ENCODE measurements at places on chromosomes 7 and 10.

- no peak for DNase-seq
Measured at GRCh38 chr7:18834577-18834976, 282.9 kb downstream of the TWIST1 start.

- DNase-seq, result no peak
Measured at GRCh38 chr7:1692515-1693418, 22.7 kb downstream of the ELFN1 start.

GRCh38 chr10:125840955-125841354 is 17.6 kb downstream of the BCCIP start:
- DNase-seq, result no peak

GRCh38 chr10:118003126-118003525 is 43.6 kb downstream of the RAB11FIP2 start:
- DNase-seq, result peak; percentile 1

GRCh38 chr7:50304911-50305582 is 531 bp downstream of the IKZF1 start:
- no peak for DNase-seq

- no peak for DNase-seq
Measured at GRCh38 chr10:28580825-28581224, 47.9 kb downstream of the WAC start.

DNA sequence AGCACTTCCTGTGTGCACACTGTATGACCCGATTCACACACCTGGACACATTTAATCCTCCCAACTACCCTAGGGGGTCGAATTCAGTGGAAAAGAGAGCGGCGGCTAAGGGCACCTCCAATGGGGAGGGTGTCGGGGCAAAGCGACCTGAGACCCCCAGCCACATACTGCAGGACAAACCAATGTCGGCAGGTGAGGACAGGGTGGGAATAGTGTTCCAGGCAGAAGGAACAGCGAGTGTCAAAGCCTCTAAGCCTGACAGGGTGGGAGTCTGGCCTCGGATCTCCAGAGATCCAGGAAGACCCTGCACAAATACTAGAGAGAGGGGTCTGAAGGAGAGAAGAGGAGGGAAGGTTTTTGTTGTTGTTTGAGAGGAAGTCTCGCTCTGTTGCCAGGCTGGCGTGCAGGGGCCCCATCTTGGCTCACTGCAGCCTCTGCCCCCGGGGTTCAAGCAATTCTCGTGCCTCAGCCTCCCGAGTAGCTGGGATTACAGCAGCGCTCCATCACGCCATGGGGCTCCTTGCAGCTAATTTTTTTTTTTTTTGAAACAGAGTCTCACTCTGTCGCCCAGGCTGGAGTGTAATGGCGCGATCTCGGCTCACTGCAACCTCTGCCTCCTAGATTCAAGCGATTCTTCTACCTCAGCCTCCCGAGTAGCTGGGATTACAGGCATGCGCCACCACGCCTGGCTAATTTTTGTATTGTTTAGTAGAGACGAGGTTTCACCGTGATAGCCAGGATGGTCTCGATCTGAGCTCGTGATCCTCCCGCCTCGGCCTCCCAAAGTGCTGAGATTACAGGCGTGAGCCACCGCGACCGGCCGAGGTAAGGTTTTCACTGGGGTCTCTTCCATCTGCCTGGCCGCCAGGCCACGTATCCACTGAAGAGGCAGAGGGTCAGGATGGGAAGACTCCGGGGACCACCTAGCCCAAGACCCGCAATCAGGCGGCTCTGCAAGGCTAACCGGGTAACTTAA is 1.2 kb upstream of the ARPC1B start:
- no peak for DNase-seq

DNA sequence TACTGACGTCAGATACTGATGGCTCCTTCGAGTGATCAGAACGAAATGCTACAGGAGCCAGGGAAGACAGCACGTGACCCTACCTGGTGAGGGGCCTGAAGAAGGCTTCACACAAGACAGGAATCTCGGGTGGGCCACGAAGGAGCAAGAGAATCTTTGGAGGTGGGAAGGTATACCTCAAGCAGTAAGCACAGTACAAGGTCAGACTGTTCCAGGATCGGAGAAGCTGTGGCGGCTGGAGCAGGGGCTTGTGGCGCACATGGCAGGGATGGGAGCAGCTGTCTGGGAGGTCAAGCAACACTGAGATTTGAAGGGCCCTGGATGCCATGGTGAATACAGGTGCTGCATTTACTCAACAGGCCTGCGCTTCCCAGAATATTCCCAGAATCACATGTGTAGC is 45.4 kb downstream of the C10orf143 start:
- DNase-seq, result no peak

DNA sequence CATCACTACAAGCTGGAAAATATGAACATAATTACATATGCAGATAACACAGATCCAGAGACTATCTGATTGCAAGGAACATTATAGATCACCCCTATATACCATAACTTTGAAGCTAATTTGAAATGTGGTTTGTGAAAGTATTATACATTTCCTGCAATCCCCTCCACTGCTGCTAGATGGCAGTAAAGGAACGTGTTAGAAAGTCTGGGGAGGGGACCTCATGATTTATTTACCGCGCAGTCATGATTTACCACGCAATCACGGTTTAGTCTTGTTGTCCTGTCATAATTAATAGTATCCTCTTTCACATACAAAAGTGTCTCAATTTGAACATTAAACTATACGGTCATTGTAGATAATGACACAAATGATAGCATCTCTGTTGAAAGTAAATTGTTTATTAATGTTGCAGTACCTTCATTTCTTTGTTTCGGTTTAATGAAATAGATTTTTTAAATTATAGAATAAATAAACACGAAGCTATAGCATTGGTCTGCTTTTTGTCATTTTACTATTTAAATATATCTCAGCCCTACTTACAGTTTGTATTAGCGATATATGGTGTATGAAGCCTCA is 145.3 kb upstream of the PRSS1 start:
- peak; percentile 74 for DNase-seq

- no peak for DNase-seq
Measured at GRCh38 chr10:78437407-78437768, 403.7 kb downstream of the RPS24 start.

- DNase-seq, result no peak
Measured at GRCh38 chr7:24995466-24995865, 15.5 kb upstream of the OSBPL3 start.

- DNase-seq, result no peak
Measured at GRCh38 chr7:110677405-110677804, 413.5 kb upstream of the LRRN3 start.

GRCh38 chr7:47520406-47520805 is 61.5 kb downstream of the TNS3 start:
- peak; percentile 98 for DNase-seq

DNA sequence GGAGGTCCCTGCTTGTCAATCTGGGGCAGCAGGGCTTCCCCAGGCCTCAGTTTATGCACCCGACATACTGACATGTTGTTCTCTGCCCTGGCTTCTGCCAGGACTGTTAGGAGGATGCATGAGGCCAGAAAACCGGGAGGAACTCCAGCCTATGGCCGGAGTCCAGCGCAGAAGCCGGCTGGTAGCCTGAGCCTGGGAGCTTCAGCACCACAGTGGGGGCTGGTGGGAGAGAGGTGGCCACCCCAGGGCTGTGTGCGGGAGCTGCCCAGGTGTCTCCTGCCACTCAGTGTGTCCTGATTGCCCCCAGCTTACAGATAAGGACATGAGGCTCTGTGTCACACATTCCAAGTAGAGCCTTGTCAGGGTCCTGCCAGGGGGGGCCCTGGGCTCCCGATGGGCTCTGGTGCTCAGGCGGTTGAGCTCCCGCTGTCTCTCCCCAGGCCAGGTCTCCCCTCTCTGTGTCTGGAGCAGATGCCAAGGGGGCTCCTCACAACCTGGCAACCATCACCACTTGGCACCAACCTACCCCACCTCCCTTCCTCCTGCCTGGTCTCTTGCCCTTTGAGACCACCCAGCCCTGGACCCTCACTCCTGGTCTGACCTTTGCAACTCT is 32.3 kb downstream of the PPIF start:
- DNase-seq, result peak; percentile 52

DNA sequence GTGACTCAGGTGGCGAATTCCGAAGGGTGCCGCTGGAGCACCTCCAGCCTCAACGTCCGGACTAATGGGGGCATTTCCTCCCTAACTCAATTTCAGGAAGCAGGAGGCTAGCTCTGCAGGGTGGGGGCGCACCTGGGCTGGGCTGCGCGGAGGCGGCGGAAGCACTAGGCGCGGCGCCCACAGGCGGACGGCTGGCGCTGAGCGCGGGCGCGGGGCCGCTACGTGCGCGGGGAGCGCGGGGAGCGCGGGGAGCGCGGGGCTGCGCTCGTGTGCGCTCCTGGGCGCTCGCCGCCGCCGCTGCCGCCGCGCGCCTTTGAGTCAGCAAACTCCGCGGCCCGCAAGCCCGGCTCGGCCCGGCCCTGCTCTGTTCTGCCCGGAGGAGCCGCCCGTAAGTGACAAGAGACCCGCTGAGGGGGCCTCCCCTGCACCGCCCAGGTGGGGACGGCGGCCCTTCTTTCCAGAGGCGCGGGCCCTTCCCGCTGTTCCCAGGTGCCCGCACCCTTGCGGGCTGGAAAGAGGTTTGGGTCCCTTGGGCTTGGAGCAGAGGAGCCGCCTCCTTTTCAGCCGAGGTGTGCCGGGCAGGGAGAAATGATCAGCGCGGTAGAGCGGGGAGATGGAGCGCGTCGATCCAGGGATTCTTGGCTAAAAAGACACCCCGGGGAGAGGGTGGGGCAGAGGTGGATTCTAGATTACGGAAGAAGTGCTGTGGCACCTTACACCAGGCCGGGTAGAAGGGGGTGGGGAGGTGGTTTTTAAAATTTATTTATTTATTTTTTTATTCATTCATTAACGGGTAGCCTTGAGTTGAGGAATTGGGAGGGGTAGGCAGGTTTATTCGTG is at the start of gene SNX10:
Gene SNX10 (plus strand): TSS at position 164 of the 840 bp plus-strand sequence. CDS start 54,581 bp downstream, outside the sequence.
- no peak for DNase-seq

- peak; percentile 69 for DNase-seq
Measured at GRCh38 chr10:15046626-15047025, 2.9 kb downstream of the OLAH start.

GRCh38 chr7:6169805-6170520 is 102.5 kb downstream of the CYTH3 start:
- no peak for DNase-seq

GRCh38 chr7:45689011-45689796 is 115.0 kb downstream of the ADCY1 start:
- DNase-seq, result peak; percentile 58

- no peak for DNase-seq
Measured at GRCh38 chr7:15684871-15685270, 1.6 kb downstream of the MEOX2 start.

DNA sequence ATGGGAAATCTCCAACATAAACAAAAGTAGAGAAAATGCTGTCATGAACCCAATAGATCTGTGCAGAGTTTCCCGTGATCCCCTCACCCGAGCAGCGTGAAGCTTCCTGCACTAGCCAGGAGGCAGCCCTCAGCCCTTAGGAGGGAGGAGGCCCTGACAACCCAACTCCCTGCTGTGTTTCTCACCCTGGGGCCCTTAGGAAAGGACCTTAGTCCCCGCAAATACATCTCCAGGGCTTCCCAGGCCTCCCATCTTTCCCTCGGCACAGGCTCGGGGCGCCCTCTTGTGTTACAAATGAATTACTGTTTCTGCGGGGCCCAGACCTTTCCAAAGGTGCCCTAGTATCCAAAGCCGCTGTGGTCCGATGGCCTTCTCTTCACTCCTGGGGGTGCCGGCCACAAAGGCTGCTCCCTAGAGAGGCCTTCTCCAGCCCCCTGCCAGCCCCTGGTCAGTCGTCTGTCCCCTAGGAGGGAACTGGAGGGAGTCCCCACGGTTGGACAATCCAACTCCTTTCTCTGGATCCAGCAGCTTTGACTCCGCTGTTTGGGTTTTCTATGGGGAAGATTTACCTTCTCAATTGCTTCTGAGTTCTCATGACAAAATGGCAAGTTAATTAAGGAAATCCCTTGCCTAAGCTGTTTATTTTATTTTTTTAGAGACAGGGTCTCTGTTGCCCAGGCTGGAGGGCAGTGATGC is 49.9 kb upstream of the SH2B2 start:
- DNase-seq, result peak; percentile 64

DNA sequence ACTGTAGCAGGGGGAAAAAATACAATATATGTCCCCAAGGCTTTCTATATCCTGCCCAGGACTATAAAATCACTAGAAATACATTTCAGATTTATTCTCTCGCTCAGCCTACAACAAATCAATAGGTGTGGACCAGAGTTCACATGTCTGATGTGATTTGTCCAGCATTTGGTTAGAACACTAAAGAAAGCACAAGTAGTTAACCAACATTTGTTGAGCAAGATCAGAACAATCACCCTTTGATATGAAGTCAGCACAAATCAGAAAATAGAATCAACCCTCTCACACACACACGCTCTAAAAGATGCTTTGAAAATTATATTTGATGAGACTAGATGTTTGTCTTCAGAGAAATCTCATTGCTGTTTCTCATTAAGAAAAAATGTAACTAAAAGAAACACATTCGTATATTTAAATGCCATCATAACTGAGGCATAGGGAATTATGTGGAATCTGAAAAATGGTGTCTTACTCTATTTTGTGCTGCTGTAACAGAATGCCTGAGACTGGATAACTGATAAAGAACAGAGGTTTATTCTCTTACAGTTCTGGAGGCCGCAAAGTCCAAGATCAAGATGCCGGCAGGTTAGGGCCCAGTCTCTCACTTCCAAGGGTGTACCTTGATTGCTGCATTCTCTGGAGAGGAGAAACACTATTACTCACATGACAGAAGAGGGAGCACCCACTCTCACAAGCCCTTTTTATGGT is 10.5 kb downstream of the AKR1D1 start:
- no peak for DNase-seq

DNA sequence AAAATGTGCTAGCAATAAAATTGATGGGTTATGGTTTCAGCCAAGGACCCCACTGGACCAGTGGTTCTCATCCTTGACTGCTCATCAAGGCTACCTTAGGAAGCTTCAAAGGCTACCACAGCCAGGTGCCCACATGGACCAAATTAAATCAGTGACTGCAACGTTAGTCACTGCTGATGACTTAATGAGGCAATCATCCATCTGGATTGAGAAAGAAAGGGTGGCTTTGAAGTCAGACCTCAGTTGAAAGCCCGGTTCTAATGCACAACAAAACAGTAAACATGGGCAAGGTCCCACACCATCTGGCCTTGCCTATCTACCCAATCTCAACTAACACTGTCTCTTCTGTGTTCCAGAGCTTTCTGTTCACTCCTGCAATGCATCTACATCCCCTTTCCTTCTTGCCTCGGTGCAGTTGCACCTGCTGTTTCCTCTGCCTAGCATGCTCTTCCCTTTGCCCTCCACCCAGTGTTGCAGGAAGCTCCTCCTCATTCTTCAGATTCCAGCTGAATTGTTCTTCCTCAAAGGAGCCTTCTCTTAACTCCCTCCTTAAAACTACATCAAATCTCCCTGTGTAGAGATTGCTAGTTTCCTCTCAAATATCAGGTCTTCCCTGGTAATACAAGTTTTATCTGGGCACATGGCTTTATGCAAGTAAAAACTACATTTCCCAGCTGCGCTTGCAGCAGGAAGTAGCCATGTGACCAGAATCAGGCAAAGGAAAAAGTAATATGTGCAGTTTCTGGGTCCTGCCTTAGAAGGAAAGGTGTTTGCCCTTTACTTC is 10.3 kb upstream of the KCNK18 start:
- no peak for DNase-seq
